A549 (cell line): ENCODE measurements at places on chromosomes 3 and 15.

DNA sequence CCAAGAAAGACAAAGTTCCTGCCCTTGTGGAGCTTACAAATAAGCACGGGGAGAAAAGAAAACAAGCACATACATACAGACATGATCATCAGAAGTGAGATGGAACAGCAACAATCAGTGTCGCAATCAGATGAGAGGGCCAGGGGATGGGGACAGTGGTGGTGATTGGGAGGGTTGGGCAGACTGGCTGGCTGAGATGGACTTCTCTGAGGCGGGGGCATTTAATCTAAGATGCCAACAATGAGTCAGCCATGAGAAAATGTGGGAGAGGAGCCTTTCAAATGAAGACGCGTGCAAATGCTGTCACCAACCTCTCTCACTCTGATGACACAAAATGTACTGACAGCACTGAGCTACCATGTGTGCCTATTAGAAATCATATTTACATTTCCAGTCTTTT lies 81.4 kb downstream of the NCEH1 start:
- DNase-seq = no peak

GRCh38 chr15:62976301-62976881 lies 66.2 kb upstream of the TPM1 start:
- DNase-seq = peak; percentile 40

GRCh38 chr3:173135059-173135458 lies 6.0 kb downstream of the SPATA16 start:
- DNase-seq = no peak

GRCh38 chr15:71678191-71678590 lies 132.2 kb upstream of the NR2E3 start:
- no peak for DNase-seq

- no peak for DNase-seq
Measured at GRCh38 chr3:145422556-145422955, 738.4 kb downstream of the PLOD2 start.

GRCh38 chr3:23594894-23595670 lies 210.7 kb upstream of the UBE2E1 start:
- no peak for DNase-seq

GRCh38 chr15:61229883-61230180 lies 730 bp upstream of the RORA start:
- DNase-seq = no peak

GRCh38 chr3:125073390-125073905 lies 17.7 kb upstream of the HEG1 start:
- no peak for DNase-seq

- DNase-seq = peak; percentile 38
Measured at GRCh38 chr3:18988614-18989229, 159.6 kb upstream of the KCNH8 start.

DNA sequence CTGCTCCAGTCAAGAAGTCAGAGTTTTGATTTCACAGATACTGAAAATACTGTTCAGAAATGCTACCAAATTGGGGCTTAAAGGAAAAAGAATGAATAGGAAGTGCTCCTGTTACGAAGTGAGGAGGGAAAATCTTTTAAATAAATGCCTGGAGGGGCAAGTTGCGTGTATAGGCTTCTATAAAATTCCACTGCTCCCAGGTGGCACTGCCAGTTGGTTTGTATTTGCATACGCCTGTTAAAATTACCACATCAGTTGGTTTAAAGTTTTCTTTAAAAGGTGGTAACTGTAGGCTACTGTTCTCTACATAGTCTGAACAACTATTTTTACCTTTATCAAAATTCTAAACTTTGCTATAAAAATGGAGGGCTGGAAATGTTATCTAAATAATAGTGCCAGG lies 123.5 kb downstream of the DLG1 start:
- DNase-seq = no peak

- no peak for DNase-seq
Measured at GRCh38 chr3:124924741-124925140, 9.8 kb downstream of the MUC13 start.

GRCh38 chr3:127427666-127428065 lies 139.8 kb upstream of the PRR20G start:
- DNase-seq = no peak

- no peak for DNase-seq
Measured at GRCh38 chr3:13525827-13526625, 22.9 kb upstream of the FBLN2 start.

DNA sequence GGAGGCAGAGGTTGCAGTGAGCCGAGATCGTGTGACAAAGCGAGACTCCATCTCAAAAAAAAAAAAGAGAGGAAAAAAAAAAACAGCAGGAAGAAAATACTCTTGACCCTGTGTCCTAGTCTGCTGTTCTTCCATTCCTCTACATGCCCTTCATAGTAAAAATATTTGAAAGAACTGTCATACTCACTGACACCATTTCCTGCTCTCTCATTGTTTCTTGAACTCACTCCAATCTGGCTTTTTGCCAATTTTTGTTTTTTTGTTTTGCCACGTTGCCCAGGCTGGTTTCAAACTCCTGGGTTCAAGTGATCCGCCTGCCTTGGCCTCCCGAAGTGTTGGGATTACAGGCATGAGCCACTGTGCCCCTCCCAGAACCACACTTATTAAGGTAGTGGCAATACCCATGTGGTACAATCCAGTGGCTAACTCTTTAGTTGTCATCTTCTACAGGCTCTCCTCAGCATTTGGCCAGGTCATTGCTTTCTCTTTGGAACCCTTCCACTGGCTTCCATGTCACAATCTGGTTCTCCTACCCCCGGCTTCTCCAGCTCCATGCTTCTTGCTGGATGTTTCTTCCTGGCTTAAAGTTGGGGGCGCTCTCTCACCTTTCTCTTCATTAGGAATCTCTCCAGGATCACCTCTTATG lies 238.2 kb upstream of the C2CD4B start:
- DNase-seq = peak; percentile 15

GRCh38 chr15:61196711-61197586 lies 32.2 kb downstream of the RORA start:
- DNase-seq = no peak

DNA sequence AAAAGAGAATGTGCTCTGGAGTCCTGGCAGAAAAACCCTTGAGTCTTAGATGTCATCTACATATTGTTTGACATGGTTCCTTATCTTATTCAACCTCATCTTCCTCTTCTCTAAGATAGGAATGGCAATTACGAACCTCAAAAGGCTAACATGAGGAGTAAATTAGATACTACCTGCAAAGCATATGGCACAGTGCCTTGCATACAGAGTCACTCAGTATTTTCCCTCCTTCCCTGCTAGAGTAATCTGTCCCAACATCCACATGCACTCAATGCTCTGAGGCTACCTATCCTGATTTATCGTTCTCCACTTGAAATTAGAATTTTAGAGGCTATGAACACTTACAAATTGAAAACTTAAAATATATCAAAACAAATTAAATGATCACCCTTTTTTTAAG lies 386.7 kb downstream of the RSL24D1 start:
- no peak for DNase-seq

GRCh38 chr15:45091576-45091975 lies 22.4 kb downstream of the DUOX2 start:
- DNase-seq = no peak

GRCh38 chr3:151901644-151902285 lies 28.3 kb downstream of the SUCNR1 start:
- DNase-seq = no peak

GRCh38 chr3:152718810-152719209 lies 116.1 kb upstream of the P2RY1 start:
- no peak for DNase-seq

GRCh38 chr15:64134345-64134829 lies 17.1 kb upstream of the SNX22 start:
- DNase-seq = no peak

GRCh38 chr15:74997141-74997540 lies 1.8 kb downstream of the SCAMP5 start:
- DNase-seq = no peak

DNA sequence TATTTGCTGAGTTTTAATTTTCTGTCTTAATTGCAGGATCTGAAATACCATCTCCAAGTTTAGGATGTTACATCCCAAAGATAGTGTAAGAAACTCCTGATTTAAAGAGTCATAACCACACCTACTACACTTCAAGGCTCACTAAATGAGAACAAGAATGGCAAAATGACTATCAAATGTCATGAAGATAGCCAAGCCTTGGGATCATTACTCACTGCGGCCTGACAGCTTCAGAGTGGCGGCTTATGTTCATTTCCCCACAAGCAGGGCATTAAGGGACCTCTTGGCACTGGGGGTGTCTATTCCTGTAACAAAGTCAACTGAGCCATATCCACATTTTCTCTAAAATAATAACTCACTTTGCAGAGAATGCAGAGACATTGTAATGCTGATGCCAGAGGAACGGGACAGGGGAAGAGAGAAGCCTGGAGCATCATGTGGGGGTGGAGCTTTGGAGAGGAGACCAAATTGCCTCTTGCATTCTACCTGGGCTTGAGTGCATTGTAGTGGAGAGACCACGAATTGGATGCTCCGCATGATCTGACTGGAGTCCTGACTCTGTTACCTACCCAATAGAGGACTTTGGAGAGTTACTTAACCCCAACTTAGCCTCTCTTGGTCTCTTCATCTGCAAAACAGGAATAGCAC lies 219.2 kb downstream of the OPA1 start:
- no peak for DNase-seq

GRCh38 chr15:74631087-74631385 lies 15.4 kb downstream of the CLK3 start:
- DNase-seq = no peak

DNA sequence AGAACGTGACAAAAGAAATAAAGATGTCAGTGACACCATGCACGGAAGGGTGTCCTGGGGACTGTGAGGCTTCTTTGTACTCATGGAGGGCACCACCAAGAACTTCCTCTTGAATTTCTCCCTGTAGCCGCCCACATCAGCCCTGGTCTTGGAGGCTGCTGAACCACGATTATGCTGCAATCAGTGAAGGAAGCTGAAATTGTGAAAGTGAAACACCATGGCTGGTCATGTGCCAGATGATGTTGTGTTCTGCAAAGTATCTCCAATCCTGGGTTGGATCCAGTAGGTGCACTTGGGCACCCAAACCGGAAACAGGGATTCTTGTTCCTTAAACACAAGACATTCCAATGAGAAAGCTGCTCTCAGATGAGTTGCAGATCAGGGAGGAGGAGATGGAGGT lies 104.4 kb upstream of the GOLGA6L6 start:
- DNase-seq = peak; percentile 21

DNA sequence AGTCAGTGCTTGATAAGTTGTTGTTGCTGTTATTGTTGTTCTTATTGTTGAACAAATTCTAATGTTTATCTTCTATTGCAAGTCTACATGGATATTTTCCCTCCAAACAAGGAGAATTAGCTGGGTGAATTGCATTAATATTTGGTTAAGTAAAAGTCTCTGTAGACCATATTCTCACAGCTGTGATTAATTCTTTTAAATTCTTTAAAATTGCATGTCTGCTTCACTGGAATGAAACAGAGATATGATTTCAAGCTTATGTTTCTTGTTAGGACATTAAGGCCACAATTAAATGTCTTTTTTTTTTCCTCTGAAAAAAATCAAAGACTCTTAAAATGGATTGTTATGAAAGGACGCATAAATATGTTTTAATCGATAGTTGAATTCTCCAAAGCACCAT lies 153.4 kb downstream of the EBLN2 start:
- no peak for DNase-seq

DNA sequence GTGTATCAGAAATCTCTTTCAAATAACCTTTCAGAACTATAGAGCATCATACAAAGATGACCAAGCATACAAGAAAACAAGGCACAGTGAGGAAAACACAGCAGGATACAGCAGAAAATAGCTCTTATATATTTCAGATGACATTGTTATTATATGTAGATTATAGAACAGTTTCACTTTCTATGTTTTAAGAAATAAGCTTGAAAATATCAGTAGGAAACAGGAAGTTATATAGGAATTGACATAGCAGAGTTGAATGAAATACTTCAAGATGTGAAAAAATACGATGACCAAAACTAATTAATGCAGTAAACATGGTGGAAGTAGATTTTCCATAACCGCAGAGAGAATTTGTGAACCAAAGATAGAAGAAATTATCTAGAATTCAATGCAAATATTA lies 75.2 kb downstream of the LYSMD4 start:
- no peak for DNase-seq

- DNase-seq = no peak
Measured at GRCh38 chr3:23762214-23762613, 43.5 kb upstream of the UBE2E1 start.

DNA sequence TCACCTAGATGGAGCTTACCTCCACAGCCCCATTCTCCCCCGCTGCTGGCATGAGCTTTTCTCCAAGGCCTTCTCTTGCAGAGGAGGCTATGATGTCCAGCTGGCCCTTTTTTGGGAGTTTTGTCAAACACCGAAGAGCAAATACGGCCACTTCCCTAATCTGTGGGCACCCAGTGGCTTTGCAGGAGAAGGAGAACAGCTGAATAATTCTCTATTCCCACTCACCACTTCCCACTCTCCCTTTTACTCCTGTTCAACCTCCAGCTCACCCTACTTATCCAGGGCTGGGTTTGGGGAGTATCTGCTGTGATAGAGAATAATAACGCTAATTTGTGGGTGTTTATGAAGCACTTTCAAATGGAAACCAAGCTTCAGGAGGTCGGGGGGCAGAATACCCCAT lies 93.0 kb downstream of the AAGAB start:
- no peak for DNase-seq

- peak; percentile 18 for DNase-seq
Measured at GRCh38 chr15:23648920-23649515, 1.4 kb upstream of the MAGEL2 start.

GRCh38 chr3:116453666-116454346 lies 8.5 kb upstream of the LSAMP start:
- no peak for DNase-seq

DNA sequence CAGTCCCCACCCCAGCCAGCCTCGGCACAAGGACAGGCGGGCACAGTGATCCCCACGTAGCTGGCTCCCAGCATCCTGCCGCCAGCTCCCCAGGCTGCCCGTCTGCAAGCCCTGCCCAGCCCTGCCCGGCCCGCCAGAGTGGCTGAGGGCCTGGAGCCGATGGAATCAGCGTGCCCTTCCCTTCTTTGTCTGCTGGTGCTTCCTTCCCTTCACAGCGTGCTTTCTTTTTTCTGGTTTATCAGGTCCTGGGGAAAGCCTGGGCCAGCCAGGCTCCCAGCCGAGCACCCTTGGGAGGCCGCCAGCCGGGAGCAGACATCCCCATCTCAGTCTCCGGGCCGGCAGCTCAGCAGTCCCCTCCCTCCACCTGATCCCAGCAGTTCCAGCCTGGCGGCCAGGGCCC lies 54.7 kb upstream of the SMAD6 start:
- DNase-seq = no peak

GRCh38 chr3:137647179-137647578 lies 116.9 kb upstream of the SOX14 start:
- no peak for DNase-seq

GRCh38 chr3:130787422-130788068 lies 40.9 kb upstream of the PIK3R4 start:
- no peak for DNase-seq

- no peak for DNase-seq
Measured at GRCh38 chr3:106381286-106381938, 512.6 kb upstream of the CBLB start.

DNA sequence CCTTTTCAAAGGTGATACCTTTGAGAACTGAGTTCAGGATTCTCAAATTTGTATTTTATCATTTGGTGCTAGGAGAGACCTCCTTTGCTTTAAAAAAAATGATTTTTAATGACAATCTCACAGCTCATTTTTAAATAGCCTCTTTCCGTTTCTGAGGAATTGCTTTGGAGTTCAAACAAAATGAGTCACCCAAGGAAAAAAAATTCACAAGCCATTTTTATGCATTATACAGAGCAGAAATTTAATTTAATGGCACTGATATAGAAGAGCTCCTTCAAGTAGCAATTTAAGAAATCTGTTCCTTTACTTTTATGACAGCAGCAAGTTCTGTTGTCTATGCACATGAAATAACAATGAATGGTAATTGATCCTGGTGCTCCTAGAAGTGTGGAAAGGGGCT lies 337.9 kb upstream of the KCNMB2 start:
- no peak for DNase-seq

- DNase-seq = no peak
Measured at GRCh38 chr3:134077649-134078161, 48.0 kb upstream of the SLCO2A1 start.
